ENCODE measurements at places on chromosomes 11 and 22.

- DNase-seq = peak; percentile 40
Measured at GRCh38 chr11:6022956-6023355, 7.6 kb downstream of the OR56A1 start.

- DNase-seq = peak; percentile 93
Measured at GRCh38 chr11:35796562-35796961, 134.0 kb downstream of the TRIM44 start.

DNA sequence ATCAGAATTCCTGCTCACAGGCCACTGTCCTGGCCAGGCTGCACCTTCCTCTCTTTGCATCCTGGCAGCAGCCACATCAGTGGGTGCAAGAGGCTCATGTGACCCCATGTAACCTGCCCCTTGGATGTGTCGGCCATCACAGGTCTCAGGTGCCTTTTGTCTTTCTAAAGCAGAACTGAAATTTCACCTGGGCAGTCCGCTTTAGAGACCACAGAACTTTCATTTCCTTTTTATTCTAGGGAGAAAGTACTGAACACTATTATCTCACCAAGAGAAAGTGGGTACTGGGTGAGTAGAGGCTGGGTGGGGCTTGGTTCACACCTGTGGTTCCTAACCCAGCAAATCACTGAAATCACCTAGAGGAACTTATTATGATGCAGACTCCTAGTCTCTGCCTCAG lies 51.7 kb upstream of the NUP160 start:
- no peak for DNase-seq

- DNase-seq = no peak
Measured at GRCh38 chr22:29301716-29302401, 4.6 kb upstream of the GAS2L1 start.

- no peak for DNase-seq
Measured at GRCh38 chr11:111882202-111882601, 2.9 kb downstream of the CFAP68 start.

Measured in M059J (cell line).